ENCODE measurements at places on chromosomes 7 and 10.
A peak's percentile ranks its signal among the peaks of the same experiment; 100 is the strongest.

DNA sequence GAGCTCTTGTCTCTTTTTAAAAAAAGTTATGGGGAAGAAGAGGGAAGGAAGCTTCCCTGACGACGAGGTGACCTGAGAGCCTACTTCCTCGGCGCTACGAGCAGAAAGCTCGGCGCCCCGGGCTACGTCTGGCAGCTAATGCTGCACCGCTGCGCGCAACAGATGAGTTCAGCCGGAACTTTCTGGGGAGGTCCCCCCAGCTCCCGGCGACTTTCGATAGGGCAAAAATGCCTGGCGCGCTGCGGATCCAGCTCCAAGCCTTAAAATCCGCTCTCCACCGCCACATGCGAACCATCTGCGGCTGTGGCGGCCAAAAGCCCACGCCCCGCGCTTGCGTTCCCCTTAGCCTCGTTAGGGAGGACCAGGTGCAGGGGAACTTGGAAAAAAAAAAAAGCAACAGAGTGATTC lies 621 bp downstream of the P4HA1 start:
- peak; percentile 20 for DNase-seq

GRCh38 chr10:23496727-23497126 lies 57.9 kb downstream of the OTUD1 start:
- no peak for DNase-seq

GRCh38 chr10:35462491-35462934 lies 126.2 kb downstream of the CCNY start:
- no peak for DNase-seq

DNA sequence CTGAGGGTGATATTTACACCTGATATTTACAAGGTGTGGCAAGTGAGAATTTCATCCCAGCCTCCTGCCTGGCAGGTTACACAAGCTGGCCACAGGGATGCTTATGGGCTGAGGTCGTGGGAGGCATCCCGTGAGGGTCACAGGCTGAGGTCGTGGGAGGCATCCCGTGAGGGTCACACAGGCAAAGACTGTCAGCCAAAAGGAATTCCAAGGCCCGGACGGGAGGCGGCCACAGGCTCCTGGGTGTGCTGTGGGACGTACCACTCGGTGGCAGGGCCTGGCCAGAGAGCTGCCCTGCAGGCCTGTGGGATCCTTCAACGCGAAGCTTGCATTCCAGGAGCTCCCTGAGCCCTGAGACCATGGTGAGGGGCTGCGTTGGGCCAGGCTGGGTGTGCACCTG lies 460.6 kb downstream of the DNAJB6 start:
- no peak for DNase-seq

DNA sequence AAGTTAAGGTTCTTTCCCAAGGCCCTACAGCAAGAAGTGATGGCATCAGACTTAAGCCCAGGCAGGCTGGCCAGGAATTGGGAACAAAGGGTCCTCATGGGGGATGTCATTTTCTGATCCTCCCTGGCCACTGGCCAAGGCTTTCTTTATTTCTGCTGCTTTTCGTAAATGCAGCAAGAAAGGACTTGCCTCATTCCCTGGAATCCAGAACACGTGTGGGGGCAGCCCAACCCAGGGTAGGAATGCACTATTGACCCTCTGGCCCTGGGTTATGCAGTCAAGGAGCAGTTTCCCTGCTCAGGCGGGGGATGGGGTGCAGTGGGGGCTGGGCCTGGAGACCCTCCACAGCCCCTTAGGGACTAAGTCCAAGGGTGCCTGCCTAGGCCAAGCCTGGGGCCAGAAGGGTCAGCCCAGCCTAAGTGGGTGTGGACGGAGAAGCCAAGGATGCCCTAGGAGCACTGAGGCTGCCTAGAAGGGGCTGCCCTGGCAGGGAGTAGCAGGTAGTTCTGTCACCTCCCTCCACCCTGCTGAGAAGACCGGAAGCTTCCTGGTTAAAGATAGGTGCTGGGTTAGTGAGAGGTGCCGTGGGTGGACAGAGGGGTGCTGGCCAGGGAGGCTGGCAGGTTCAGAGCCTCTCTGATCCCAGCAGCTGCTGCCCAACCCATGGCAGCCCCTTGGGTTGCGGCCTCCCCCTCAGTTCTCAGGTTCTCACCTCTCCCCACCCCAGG lies 179.2 kb downstream of the SH3PXD2A start:
- DNase-seq = no peak
